Smooth muscle cell of the pulmonary artery (primary cell): ENCODE measurements at places on chromosomes 6 and 20. TPM values are rescaled to one million over a fixed set of nuclear protein-coding genes. Genes with fewer than 3 reads are reported as not detected.

The CFB gene
- 49.7 and 81.0 TPM in 2 replicates for total RNA-seq

The ADGRG6 gene
- 0.33 and 2.1 TPM in 2 replicates for total RNA-seq

The FABP7 gene
- total RNA-seq, result not detected in 2 replicates

The MPC1 gene
- 17.7 and 22.7 TPM in 2 replicates for total RNA-seq

The GMNN gene
- 6.9 and 15.3 TPM in 2 replicates for total RNA-seq
